ENCODE measurements at places on chromosomes 1 and 21.

DNA sequence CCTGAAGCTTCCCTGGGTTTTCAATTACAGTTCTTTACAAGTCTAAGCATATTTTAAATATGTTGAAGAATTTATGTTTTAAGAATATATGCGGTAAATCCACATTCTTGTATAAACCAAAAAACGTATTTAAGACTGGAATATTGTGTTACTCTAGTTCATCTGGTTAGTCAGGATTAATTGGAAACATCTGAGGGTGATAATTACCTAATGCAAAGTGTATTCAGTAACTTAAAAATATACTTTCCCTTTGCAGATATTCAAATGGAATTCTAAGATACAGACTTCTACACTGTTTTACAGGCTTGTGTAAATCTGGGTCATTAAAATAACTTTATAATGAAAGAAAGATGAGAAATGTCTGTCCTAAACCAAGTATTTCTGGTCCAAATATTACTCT lies 302.0 kb downstream of the VAV3 start:
- no peak for DNase-seq

- peak; percentile 46 for DNase-seq
These were observed 1.9 kb downstream of the MANEAL start for GRCh38 chr1:37795340-37796125.

DNA sequence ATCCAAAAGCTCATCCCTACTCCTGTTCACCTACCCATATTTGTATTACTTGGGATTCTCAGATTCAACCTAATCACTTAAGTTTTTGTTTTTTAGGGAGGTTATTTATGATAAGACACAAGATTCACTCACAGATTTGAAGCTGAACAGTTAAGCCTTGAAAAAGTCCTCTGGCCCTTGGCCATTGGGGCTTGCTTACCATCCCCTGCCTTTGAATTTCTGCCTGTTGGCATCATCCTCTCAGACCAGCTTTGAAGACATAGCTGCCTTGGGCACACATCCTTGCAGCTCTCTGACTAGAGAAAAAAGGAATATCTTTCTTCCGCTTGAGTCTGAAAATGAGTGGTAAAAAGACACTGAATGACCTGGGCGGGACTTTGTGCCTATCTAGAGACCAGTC lies 41.8 kb upstream of the RALGPS2 start:
- DNase-seq, result no peak

DNA sequence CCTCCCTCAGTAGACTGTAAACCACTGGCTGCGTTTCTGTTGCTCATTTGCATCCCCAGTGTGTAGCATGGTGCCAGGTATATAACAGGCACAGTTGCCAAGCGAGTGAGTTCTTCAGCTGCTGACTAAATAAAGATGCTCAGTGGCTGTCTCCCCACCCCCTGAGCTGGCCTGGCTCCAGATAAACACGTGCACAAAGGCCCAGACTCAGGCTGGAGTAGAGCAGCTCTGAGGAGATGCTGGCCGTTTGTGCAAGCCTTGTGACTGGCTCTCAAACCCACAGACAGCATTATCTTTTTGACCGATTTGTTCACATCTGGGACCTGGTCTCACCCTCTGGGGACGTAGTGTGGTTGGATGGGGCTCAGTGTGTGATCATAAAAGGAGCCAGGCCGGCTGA lies 7.1 kb downstream of the CHRNB2 start:
- no peak for DNase-seq

DNA sequence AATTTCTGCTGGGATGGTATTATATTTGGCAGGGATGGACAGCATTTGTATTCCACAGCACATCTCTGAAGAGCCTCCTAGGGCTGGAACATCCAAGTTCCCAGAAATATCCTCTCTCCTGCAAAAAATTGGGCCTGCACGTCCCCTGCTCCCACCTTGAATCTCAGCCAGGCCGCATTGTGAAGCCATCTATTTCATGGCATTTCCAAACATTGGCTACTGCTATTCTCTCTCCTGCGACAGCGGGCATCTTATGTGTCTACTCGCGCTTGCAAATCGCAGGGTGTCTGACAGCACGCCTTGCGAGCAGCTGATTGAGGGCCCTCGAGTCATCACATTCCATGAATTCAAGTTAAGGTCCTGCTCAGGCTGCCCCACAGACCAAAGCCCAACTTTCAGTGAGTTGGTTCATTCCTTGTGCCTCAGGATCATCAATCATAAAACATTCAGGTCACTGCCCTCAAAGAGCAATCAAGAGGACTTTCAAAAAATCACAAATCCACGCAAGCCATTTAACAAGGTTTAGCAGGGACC lies 15.8 kb downstream of the RGS8 start:
- DNase-seq, result no peak

GRCh38 chr1:31860581-31860980 lies 44.8 kb upstream of the SPOCD1 start:
- no peak for DNase-seq

DNA sequence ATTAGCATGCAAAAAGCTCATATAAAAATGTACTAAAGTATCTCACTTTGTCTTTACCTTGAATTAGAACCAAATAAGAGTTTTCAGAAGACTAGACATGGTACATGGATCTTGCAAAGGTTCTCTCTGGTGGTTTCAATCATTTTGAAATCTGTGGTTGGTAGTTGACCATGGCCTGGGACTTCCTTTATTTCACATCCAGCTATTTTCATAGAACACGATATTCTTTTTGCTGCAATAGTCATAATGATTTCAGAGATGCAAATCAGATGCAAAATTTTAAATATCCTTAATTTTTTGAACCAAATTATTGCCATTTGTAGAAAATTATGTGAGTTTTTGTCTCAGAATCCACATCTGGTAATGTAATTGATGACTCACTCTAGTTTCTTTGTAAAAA lies 375.1 kb upstream of the ZP4 start:
- no peak for DNase-seq

- DNase-seq, result no peak
These were observed 1.1 kb upstream of the SLAMF8 start for GRCh38 chr1:159825564-159825963.

DNA sequence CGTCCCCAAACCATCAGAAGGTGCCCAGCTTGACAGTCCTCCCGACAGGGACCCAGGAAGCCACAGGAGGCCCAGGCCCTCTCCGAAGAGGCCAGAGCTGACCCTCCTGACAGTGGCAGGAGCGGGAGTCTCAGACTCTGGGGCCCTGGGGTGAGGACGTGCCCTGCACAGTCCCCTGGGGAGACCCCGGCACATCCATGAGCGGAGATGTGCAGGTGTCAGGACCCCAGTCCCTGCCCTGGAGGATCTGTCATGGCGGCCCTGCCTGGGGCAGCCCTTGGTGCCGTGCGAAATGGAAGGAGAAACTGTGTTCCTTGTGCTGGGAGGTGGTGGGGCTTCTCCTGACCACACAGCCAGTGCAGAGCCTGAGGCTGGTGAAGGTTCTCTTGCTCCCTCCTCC lies 55.8 kb downstream of the OBSCN start:
- DNase-seq, result no peak

- DNase-seq, result no peak
These were observed 218.7 kb downstream of the PATJ start for GRCh38 chr1:61961009-61961408.

DNA sequence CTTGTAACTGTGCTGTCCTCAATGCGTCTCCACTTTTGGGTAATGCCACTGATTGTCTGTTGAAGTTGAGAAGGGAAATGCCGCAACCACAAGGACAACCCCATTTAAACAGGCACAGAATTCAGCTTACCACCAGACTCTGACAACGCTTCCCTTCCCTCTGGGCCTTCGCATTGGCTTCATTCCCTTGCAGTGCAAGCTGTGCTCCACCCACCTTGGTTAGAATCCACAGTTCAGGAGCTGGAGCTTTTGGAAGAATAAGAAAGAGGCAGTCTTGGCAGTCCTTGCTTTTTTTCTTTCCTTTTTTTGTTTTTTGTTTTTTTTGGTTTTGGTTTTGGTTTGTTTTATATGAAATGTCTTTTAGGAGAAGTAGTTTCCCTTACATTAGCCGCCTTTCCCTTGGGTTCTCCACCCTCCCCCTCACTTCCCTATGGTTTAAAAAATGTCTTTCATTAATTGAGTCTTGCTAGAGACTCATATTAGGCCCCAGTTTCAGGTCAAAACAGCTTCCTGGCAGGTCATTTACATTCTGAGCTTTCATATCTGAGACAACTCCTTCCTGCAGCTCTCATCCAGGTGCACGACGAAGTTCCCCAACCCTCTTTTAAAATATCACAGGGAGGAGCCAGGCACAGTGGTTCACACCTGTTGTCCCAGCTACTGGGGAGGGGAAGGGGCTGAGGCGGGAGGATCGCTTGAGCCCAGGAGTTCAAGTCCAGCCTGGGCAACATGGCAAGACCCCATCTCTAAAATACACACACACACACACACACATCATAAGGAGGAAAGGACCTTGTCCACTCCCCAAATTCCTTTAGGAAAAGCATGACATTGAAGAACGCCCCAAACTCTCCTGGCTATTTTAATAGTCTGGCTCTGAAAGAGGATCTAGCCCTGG lies 20.7 kb upstream of the LAX1 start:
- peak; percentile 26 for DNase-seq

DNA sequence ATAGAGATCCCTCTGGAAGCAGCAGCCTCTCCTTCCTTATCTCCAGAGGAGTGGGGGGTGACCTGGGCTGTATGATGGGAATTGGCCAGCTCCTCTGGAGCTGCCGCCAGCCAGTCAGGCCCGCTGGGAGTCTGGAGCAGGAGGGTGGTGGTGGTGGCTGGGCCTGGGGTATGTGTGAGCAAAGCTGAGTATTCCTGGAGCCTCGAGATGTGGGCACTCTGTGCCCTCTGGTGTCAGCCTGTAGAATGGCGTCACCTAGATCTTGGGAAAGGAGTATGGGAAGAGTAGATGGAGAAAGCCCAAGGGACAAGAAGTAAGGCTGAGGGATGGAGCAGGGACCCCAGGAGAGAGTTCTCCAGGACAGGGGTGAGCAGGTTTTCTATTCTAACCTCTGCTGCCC lies 16.0 kb downstream of the VANGL2 start:
- DNase-seq, result no peak

DNA sequence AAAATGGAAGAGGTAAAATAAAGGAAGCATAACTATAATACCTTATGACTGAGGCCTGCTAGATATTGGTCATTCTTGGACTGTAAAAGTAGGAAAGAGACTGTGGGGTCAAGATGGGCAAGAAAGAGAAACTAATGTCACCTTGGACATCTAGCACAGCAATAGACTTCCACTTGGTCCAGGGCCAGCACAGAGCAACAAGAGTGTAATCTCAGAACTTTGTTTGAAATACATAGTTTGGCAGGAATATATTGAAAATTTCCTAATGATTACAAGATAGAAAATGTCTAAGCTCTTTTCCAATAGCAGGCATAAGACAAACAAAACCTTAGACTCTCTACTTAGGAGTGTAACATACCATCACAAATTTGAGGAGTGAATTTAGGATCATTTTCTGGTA lies 4.6 kb downstream of the LRRC8C start:
- no peak for DNase-seq

DNA sequence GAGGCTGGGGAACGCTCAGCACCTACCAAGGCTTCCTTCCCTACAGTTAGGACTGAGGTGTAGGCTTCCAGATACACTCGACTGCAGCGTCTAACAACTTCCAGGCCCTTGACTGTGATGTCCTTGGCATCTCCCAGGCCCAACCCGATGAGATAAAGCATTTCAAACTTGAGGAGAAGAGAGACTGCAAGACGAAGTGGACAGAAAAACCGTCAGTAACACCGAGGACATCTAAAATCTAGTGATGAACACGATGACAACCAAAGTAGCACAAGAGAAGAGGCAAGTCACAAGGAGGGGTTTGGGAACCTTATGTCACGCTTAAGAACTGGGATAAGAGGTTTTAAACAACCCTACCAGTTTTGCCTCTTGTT lies 314 bp downstream of the DPH5 start:
- peak; percentile 17 for DNase-seq

DNA sequence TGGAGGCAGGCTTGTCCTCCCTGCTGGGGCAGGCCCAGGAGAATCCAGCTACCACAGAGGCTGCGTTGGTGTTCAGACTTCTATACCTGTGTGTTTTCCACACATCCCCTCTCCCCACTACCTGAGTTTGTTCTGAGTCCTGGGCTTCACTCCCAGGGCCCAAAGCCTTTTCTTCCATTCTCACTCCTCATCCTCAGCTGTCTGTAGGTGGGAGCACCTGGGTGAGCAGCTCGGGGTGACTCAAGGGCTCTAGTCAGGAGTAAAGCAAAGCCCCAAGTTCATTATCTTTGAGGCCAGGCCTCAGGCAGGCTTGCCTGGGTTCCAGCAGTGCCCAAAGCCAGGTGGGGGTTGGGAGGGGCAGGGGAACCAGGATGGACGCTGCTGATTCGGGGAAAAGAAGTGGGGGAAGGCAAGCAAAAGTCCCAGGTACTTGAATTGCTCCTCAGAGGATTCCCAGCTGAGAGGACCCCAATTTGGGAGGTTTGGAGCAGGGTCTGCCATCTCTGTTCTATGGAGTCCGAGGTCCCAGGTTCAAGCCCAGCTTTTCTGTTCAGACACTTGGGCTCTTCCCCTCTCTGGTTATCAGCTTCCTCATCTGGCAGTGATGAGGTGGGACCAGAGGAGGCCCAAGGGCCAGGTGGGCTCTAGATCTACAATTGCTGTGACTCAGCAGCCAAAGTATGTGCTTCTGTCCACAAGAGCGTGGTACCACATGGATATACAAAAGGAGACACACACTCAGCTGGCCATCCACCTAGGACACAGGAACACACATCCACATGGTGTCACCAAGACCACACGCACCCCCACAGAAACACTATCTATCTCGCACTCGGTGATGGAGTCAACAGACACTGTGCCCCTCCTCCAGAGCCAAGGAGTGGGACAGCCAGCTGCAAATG lies 5.8 kb upstream of the PTPN7 start:
- no peak for DNase-seq

DNA sequence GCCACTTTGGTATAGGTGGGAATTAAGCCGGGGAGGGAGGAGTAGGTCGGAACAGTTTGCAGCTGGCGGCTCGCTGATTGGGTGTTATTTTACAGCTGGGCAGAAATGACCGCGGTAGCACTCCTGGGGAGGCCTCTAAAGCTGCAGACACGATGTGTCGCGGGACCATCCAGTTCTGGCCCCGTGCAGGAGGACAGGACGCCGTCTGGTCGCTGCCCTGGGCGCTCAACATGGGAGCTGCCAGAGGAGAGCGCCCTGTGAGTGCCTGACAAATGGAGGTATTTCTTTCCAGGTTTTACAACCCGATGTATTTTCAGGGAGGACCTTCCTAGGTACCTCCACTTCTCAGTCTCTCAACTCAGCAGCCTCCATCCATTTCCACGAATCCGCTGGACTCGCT lies 46.2 kb downstream of the CDC7 start:
- no peak for DNase-seq

DNA sequence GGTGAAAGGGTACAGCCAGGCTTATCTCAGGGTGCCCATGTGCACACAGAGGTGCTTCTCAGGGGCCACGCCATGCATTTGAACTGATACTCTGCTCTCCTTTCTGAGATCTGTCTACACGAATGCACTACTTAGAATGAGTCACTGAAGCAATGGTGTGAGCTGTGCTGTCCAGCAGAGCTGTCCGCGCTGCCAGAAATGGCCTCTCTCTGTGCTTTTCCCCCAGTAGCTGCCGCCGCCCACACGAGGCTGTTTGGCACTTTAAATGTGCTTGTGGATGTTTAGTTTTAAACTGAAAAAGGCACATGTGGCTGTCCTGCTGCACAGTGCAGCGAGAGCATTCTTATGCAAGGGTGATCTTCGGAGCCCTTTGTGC lies 87.1 kb upstream of the COL6A1 start:
- DNase-seq, result no peak

- DNase-seq, result no peak
These were observed 22.5 kb upstream of the SRP9 start for GRCh38 chr1:225754940-225755641.

GRCh38 chr1:245682638-245683628 lies 528.1 kb downstream of the KIF26B start:
- DNase-seq, result no peak

- DNase-seq, result no peak
These were observed 8.1 kb downstream of the RGS8 start for GRCh38 chr1:182676274-182676673.
